Cardiac fibroblast (primary cell): ENCODE measurements at places on chromosomes 16 and 17.

DNA sequence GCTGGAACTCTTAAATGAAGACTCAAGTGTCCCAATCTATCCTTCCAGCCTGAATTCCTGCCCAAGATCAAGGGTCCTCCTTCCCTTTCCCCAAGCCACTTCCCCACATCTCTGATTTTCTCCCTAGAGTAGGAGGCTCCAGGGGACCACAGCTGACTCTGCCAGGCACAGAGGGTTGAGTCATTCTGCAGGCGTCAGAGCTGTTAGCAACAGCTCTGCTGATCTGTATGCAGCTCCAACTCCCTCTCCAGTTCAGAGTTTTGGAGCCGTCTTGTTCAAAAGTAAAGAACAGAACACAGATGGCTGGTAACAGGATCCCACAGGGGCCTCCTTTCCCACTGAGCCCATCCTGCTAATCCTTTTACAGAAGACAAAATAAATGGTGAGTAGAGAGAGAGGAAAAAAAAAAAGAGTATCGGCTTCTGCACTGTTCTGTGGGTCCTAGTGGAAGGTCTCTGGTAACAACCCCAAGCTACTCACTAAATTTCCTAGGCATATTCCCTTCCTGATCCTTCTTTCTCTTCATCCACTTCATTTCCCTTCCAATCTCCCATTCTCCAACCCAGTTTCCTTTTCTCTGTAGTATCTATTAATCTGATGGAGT, 13.4 kb upstream of the TAOK1 start:
- peak; percentile 76 for DNase-seq

- peak; percentile 68 for DNase-seq
These were observed 145.5 kb upstream of the SOX9 start for GRCh38 chr17:71975331-71975801.

- DNase-seq = peak; percentile 44
These were observed 108.3 kb downstream of the YPEL2 start for GRCh38 chr17:59439741-59440211.

DNA sequence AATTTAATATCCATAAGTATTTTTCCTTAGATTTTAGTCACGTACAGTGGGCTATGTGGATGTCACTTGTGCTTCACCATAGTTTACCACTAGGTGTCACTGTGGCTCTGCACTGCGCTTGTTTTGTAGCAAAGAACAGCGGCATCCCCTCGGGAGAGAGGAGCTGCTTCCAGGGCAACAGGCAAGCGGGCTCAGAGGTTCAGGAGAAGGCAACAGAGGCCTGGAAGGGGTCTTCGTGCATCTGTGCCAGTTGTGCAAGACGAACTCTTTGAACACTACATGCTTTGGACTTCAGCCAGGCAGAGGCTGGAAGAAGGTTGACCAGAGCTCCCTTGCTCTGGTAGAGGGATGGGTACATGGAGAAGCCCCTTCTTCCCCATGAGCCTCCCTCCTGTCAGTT, 20.6 kb downstream of the CYB561 start:
- peak; percentile 90 for DNase-seq

DNA sequence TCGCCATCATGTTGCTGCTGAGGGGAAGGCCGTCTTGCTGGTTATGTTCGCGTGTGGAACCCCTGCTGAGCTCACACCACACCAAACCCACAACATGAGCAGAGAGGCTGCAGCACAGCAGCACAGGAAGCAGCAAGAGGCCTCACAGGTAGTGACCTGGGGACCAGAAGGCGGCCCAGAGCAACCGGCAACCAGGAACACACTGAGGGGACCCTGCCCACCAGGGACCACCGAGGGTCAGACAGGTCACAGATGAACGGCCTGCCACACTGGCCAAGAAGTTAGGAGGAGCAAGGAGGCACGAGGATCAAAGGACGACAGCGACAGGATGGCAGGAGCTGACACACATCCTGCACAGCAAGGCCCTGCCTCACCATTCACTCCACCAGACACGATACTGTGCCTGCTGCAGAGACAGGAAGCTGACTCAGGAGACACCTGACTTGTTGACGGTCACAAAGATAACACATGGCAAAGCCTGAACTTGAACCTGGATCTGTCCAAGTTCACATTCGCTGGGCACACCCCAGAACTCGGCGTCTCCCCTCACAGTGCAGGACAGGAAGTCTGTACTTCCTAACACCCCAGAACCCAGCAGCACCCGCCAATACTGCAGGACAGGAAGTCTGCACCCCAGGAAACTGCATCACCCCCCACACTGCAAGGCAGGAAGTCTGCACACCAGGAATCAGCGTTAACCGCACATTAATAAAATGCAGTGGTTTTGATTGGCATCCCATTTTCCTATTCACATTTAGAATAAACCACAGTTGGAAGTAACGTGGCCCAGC, 98.5 kb downstream of the ZNF778 start:
- peak; percentile 89 for DNase-seq
